ENCODE measurements at places on chromosomes 1 and 21.

- DNase-seq = no peak
Measured at GRCh38 chr1:65505547-65506300, 85.3 kb downstream of the LEPR start.

DNA sequence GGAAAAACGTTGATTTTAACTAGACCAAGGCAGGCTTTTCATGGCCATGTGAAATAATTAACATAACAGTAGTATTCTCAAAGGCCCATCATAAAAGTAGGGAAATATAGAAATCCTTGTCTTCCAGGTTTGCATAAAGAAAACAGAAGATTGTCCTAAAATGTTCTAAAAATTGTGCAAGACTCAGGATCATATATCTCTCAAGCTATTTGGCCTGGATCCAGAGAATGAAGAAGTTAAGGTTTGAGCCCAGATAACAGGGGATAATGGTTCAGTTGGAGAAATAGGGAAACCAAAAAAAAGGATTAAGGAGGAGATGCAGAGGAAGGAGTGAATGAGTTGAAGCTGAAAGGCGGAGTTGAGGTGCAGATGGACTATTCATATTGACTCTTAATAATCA, 555.5 kb upstream of the NR5A2 start:
- no peak for DNase-seq

DNA sequence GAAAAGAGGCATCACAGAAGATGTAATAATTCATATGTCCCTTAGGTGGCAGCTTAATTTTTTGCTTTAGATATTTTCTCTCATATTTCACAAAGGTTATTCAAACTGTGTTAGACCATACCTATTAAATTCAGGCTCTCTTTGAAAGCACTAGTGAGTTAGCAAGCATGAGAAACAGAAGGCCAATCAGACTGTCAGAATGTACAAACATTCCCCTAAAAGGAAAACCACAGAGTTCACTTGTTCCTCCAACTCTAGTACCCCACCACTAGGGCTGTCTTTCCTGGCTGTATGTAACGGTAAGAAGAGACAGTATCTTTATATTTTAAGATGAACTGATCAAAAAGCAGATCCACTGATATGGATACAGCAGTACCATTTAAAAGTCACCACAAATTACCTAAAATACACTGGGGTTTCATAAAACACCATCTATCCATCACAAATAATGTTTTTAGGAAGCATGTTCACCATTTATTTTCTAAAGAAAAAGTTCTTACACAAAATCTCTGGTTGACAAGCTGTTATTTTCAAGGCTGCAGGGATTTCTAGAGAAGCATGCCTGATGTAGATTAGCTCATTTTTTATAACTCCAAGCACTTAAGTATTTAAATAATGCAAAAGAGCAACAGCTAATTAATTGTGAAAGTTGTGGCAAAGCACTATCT, 1.8 kb downstream of the ARPC5 start:
- peak; percentile 90 for DNase-seq

DNA sequence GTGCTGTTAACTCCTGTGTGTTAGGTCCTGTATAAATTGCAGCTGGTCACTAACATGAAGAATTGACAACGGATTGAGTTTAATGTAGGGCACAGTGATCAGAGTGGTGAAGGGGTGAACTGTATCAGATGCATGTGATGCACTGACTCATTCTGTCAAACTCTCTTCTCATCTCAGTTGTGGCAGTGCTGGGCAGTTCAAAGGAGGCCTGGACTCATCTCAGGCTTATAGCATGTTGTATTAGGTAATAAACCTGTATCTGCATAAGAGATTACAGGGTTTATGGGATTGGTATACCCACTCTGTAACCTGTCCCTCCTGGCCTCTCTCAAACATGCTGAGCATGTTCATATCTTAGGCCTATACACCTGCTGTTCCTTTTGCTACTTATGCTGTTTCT, 12.4 kb upstream of the GBP3 start:
- DNase-seq = no peak

DNA sequence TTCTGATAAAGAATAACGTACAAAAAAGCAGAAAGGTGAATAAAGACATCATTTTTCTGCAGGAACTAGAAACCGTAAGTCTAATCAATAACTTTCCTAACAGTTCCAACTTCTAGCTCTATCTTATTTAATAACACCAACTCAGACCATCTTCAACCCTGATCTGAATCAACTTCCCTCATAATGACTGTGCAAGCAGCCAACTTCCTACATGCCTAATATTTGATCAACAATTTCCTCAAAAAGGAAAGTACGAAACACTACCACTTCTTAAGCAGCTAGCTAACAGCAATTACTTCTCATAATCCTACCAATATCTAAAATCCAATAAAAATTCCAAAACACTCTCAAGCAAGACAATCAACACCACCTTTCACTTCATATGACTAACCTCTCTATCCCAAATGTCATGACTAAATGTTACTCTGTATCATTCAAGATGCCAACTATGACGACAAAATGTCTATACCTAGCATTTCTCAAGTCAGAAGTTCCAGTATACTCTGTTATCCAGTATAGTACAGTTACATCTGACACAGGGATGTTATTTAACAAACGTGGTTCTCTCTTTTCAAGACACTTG, 1.7 kb downstream of the COP1 start:
- peak; percentile 10 for DNase-seq

DNA sequence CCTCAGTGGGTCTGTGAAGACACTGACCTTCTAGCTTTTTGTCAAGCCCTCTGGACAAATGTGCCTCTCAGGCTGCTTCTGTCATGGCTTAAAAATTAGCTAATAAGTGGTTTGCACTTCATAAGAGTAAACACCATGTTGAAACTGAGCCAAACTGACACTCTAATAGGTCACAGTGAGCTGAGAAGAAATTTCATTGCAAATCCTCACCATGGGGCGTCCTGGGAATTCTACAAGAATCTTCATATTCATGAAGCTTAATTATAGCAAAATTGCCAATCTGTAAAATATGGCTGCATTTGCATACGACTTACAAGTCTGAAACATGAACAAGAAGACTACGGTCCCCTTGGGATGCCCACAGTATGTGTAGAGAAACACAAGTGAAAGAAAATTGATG, 188.6 kb downstream of the DSCAM start:
- DNase-seq = no peak

DNA sequence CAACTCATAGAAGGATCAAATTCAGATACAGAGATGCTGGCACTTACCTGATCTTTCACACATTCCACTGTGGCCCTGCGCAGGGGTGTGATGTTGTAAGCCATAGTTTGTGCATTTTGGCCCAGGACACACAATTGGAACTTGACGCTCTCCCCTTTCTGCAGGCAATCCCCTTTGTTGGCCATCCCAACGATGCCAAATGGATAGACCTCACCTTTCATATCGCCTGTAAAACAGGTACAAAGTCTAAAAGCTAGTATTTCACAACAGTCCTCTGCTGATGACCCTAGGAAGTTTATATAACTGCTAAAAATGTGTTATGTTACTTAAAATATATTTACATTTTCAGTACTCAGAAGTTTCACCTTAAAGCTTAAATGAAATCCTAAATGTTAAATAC, 3.9 kb upstream of the NRAS start:
- no peak for DNase-seq

DNA sequence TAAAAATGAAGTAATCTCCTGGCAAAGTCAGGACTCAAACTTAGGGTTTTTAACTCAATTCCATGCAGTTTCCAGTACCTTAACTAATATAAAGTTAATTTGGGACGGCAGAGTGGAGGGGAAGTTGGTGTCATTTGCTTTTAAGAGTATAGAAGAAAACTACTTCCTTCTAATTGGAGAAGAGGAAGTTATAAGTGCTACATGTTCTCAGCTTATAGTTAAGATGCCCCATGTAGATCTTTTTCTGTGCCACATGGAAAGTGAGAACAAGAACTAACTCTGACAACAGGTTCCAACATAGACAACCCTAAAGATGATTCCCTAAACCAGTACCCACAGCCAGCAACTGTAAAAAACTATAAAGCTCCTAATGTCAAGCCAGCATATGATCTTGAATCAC, 11.5 kb downstream of the RRAGC start:
- no peak for DNase-seq

GRCh38 chr1:43930168-43930948, 3.2 kb upstream of the ARTN start:
- DNase-seq = no peak

DNA sequence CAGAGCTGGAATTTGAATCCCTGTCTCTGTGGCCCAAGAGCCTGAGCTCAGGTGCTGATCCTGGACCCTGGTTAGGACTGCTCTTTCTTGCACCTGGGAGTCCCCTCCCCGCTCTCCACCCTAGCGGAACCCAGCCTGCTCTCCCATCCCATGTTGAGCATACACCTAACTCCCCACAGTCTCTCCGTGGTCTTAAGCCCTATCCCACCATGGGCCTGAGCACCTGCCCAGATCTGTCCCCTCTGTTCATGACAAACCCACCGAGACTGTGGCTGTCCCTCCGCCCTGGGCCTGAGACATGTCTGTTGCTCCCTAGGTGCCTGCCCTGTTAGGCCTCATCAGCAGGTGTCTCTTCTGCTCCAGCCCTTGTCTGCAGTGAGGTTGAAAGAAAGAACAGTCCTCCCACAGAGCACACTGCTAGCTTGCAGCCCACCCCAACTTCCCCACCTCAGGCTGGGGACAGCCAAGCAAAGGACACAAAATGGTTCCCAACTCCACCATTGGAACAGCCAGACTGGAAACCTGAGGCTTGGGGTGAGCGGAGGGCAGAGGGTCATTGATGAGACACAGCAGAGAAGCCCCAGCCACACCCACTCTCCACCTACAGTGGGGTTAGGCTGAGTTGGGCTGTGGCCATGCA, 118.5 kb downstream of the MATN1 start:
- no peak for DNase-seq

DNA sequence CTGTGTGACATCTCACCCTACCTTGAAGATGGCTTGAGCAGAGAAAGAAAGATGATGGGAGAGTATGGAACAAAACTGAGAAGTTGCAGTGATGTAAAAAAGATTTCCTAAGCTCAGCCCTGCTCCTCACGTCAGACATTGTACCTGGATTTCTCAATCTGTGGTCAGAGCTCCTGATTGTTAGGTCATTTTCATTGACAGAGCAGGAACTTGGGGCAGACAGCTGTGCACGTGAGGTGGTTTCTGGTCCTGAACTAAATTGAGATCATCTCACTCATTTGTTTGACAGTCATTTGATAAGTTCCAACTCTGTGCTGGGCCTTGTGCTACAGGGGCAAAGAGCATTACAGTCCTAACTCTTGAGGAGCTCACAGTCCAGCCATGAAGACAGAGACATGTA, 10.2 kb downstream of the TRAF3IP3 start:
- no peak for DNase-seq

Data from HT1080 (cell line).